Stimulated activated CD4-positive, alpha-beta T cell treated with anti-CD3 and anti-CD28 coated beads, TNF-alpha, amount 100 ng/mL, for 1 hour (primary cell): ENCODE measurements at places on chromosomes 2 and 18.

DNA sequence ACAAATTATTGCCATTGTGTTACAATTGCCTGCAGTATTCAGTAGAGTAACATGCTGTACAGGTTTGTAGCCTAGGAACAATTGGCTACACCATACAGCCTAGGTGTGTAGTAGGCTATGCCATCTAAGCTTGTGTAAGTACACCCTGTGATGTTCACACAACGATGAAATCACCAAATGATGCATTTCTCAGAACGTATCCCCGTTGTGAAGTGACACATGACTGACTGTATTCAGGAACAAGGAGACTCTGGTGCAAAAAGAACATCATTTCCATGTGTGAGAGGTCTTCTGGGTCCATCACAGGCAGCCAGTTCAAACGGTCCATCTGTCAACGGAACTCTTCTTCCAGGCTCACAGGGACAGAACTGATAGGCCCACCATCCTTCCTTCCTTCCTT, 263.7 kb downstream of the ANAPC1 start:
- DNase-seq = no peak

DNA sequence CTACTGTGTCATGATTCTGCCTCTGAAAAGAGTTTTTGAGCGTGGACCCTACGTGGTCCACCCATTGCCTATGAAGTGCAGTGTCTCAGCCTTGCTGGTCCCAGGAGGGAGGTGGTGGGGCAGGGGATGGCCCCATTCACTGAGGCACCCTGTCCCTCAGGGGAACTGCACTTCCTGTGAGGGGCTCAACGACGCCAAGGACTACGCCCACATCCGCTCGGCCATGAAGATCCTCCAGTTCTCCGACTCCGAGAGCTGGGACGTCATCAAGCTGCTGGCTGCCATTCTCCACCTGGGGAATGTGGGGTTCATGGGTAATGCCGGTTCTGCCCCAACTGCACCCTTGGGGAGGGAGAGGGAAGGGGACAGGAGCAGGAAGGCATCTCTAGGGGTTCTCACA, 42.5 kb downstream of the MYO7B start:
- no peak for DNase-seq

GRCh38 chr18:7908681-7909299, 341.7 kb downstream of the PTPRM start:
- no peak for DNase-seq

- DNase-seq = no peak
Observed at GRCh38 chr2:202355993-202356505, 20.1 kb upstream of the BMPR2 start.

DNA sequence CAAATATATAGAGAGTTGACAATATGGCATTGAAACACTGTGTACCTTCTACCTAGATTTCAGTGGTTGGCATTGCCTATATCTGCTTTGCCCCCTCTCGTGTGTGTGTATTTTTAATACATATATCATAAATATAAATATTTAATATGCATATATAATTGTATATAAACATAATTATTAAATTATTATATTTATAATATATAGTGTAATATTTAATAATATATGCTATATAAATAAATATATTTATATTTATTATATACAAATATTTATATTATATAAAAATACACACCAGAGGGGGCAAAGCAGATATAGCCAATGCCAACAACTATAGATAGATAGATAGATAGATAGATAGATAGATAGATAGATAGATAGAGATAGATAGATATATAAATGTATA, 124.1 kb downstream of the KIAA1328 start:
- no peak for DNase-seq
